AG04450 (cell line): ENCODE measurements at places on chromosomes 1 and 21.

DNA sequence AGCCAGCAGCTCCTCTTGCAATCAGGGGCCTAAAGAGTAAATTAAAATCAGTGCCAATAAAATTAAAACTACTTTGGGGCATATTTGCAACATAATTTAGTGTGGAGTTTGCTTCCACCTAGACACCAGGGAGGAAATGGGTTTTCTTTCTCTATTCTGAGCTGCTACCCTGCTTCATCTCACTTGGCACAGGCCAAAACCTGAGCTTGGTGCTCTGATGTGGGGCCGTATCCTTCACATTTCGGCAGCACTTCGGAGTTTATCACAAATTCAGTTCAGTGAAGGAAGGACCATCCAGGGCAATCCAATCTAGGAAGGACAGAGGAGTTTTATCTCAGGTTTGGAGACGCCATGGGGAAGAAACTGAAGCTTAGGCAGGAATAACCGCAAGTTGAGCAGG, 123.6 kb upstream of the SPATA6 start:
- DNase-seq, result no peak

- DNase-seq, result no peak
These were observed 11.2 kb downstream of the TAF12 start for GRCh38 chr1:28631713-28632112.

- no peak for DNase-seq
These were observed 64.8 kb downstream of the DHRS3 start for GRCh38 chr1:12552951-12553921.

DNA sequence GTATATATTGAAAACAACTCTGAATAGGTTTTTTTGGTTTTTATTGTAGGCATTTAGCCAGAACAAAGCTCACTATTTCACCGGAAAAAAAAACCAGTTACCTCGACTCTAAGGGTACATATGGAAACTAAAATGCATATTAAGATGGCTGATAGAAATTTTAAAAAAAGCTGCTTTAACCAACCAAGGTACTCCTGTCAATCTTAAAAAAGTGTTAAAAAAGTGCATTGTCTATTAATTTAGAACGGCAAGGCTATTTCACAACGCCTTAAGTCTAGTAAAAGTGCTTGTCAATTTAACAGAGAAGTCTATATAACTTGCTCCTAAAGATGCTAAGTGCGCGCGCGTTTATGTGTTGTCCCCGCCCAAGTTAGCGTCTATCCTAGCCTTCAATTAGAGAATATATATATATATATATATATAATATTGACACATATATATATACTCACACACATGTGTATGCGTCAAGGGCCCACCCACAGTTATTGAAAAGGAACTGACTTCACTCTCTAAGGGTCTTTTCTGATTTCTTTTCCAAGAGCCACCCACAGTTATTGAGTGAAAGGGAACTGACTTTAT, 934 bp downstream of the ASPM start:
- DNase-seq, result no peak

DNA sequence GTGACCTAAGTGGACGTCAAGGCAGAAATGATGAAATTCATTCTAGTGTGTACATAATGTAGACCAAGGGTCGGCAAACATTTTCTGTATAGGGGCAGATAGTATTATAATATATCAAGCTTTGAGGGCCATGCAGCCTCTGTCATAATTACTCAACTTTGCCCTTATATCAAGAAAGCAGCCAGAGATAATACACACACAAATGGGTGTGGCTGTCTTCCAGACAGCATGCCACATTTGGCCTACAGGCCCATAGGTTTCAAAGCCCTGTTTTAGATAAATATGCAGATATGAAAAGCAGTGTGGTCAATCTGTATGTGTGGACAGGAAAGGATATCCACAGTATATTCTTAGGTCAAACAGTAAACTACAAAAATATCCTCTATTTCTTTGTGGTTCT, 320.1 kb upstream of the FMN2 start:
- no peak for DNase-seq
